ENCODE measurements at places on chromosomes 2 and 18. TPM values are rescaled to one million over a fixed set of nuclear protein-coding genes. Genes with fewer than 3 reads are reported as not detected.

CYP1B1 gene
- total RNA-seq: 67.0 TPM

ATP6V1B1 gene
- total RNA-seq: 2.2 TPM

DNA sequence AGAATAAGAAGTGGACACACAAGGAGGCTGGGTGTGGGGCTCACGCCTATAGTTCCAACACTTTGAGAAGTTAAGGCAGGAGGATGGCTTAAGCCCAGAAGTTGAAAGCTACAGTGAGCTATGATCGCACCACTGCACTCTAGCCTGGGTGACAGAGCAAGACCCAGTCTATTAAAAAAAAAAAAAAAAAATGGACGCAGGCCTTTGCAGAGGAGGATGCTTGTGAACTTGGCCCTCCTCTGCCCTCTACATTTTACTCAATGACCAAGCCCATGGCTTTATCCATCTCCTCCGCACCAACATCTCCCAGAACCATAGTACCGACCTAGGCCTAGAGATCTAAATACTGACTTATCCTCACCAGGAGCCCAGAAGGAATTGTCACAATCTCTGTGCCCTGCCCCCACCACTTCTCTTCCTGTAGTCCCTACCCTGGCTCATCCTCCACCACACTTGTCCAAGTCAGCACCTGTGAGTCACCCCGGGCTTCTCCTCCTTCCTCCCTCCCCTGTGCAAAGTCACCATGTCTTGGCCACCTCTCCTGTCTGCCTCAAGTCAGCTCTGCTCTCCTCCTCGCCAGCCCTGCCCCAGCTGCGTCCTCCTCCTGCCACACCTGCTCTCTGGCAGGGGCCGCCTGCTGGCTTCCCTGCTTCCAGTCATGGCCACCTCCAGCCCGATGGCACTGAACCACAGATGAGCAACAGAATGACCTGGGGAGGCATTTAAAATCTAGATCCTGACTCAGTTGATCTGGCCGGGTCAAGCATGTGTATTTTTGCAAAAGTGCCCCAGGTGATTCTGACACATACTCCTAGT is 35.8 kb upstream of the ASPRV1 start:
- peak; percentile 56 for DNase-seq

- DNase-seq: no peak
Observed at GRCh38 chr2:203783496-203784203, 77.2 kb downstream of the CD28 start.

DNA sequence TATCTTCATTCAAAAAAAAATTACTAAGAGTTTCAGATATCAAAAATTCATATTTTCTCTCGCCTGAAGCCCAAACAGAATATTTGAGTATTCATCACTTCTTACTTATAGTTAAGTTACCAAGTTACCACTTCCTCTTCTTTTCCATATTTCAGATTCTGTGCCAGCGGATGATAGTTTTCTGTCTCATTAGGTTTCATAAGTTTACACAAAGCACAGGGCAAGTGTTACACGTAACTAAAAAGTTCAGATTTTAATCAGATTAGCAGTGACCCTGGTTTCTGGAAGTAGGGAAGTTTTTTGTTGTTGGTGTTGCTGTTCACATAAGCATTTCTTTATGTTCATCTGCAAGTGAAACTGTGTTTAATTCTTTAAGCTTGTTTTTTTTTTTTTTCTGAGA is 10.2 kb downstream of the AFTPH start:
- no peak for DNase-seq

DNA sequence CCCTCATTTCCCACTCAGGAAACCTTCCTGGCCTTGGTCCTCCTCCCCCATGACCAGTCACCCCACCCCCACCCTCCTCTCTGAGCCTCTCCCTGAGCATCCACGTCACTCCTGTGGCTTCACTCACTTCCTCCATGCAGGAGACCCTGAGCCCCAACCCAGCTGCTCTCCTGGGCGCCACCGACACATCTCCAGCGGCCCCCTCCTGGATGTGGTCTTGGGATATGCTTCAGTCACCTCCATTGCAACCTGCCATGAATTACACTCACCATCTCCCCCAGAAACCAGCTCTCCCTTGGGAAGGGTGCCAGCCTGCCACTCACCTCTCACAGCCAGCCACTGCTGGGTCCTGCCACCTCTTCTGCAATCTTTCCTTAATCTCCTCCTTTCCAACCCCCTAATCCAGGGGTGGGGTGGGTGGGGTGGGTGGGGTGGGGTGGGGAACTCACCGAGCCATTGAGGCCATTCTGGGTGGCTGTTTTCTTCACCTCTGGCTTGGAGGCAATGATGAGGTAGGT is 44.8 kb downstream of the CENPO start:
- DNase-seq: no peak

DNA sequence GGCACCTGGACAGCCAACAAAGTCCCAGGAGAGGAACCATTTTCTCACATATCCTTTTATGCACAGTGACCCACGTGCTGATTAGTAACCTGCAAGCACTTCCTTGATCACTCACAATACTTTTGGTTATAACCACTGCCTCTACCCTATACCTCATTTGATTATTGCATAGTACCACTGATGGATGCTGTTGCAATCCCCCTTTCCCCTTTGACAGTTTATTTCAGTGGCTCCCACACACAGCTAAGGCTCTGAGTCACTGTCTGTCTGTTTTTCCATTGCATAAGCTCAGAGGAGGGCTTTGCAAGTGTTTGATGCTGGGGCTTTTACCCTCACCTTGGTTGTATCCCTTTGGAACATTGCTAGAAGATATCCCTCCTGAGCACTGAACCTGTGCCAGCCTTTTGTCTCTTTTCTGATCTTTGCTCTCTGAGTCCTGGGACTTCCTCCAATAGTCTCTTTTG is 101.7 kb upstream of the RBBP8 start:
- no peak for DNase-seq

DNA sequence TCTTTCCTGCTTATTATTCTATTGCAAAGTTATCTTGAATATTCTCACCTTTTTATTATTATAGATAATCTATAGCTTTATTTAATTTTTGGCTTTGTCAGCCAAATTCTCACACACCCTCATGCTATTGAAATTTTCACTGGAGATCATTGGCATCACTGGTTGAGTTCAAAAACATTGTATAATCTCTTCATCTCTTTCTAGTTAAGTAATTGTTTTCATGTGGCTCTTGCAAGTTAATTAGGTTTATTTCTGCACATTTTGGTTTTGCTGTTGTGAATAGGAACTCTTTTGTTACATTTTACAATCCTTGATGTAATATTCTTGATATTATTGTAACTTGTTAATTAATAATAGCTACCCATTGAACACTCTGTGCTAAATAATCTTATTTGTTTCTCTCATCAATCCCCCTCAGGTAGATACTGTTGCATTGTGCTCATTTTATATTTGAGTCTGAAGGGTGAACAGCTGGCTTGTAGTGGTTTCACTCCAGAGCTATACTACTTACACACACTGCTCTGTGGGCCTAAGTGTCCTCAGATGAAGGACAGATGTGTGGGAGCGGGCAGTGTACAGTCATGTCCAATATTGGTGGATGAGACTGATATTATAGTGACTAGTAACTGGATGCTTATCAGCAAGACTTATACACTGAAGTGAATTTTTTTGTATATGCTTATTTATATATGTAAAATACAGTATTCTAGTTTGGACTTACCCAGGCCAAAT is 112.7 kb downstream of the LCLAT1 start:
- DNase-seq: no peak

DNA sequence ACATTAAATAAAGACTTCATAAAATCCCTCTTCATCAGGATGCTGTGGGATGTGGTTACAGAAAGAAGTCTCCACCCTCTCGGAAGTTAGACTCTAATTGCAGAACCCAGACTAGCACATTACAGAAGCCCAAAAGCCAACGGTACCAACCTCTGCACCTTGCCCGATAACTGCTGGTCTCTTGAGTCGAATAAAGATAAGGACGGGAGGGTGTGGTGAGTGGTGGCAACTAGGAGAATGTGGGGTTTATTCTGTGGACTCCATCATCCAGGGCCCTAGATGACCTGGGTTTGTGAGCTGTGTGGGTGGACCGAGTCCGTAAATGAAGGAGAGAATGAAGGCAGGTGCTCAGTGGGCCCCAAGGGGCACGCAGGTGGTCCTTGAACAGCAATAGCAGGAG is 462.8 kb upstream of the ID2 start:
- DNase-seq: no peak

DNA sequence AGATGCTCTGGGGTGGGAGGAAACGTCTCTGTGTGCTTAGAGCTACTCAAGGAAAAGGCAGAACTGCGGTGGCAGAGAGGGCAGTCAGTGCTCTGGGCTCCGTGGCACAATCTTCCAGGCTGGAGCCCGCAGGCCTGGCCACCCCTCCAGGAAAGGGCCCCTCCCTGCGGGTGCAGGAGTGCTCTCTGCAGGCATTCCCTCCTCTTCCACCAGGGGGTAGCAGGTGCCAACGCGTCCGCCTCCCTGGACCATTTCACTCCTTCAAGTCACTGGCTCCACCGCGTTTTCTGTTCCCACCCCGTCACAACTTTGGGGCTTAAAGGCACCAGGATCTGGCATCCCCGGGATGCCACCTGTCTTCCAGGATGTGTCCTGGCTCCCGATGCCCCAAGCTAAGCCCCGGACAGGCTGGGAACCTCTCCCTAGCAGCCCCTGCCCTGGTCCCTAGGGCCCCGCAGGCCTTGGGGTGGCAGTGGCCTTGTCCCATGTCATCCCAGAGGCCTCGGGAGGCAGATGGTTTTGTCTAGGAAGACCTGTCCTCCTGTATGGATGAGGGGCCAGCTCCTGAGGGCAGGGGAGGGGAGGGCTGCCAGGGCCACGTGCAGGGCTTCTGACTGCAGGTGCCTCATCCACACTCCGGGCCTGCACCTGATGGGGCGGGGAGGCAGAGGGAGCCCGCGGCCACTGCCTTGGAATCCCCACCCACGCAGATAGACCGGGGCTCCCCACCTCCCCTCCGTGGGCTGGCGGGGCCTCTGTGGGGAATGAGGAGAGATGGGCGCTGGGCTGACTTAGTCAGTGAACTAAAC is 26.4 kb downstream of the KCNIP3 start:
- no peak for DNase-seq

DNA sequence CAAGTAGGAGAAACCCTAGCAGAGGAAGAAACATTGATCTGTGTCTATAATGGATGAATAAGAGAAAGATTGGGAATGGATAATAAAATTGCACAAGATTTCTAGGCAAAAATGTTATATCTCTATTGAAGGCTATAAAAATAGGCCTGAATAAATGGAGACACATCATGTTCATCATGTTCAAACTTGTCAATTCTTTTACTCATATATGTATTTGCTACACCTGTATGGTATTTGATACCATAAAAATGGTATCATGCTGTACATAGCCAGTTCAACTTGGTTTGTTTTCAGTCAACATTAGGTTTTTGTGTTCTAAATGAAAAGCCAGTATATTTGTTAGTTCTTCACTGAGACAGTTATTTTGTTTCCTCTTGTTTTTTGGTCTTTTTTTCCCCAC is 132.2 kb upstream of the RNF152 start:
- DNase-seq: no peak

DNA sequence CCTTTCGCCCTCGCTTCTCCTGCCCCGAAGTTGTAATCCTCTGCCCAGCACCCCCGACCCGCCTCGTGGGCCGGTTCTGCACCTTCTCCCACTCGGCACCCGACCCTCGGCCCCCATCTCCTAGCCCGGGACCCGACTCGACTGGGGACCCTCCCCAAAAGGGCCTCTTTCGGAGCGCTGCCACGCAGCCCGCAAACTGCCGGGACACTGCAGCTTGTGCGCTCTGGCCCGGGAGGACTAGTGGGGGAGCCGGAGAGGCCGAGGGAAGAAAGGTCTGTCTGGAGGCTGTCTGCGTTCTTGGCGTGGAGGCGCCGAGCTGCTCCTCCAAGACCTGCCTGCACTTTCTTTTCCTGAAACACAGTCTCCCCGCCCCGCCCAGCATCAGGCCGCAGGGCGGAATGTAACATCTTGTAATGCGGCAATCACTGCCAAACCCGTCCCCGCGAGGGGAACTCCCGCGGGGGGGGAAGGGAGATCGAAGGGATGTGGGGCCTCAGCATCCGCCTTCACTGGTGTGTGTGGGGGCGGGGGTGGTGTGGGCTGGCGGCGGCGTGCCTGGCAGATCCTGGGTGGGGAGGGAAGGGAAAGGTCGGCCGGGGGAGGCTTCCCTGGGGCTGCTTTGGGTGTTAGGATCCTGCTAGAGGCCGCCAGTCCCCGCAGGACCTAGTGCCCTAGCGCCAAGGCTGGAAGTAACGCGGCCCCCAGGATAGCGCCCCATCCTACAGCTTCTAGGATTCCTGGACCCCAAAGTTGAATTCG is 7.4 kb downstream of the DLX2 start:
- peak; percentile 66 for DNase-seq

GRCh38 chr2:126902859-126903258 is 4.2 kb downstream of the TEX51 start:
- peak; percentile 7 for DNase-seq

DNA sequence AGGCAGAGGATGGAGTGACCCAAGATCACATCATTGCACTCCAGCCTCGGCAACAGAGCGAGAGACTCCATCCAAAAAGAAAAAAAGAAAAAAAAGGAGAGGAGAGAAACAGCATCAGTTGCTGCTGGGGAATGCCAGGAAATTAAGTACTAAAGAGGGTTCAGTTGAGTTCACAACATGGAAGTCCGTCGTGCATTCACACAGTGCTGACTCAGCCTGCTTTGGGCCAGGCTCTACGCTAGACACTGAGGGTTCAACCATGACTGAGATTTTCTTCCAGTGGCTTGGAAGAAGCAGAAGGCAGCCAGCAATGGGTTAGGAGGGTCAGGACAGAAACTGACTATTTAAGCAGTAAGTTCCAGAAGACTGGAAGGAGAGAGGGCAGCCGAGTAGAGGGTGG is 108.8 kb downstream of the FMNL2 start:
- no peak for DNase-seq

DNA sequence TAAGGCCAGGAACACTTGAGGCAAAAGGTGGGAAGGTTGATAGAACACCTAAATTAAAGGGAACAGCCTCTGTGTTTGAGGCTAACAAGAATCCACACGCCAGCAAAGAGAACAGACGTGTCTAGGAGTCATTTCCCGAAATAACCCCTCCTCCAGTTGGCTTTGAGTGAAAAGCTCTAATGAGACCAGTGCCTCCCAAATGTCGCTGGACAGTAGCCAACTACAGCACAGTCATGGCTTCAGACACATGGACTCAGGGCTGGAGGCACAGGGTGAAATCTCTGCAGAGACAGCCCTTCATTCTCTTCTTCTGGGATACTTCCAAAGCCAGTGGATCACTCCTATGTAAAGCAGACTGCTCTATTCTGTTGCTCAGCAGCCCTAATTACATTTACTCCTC is 49.6 kb downstream of the SOWAHC start:
- DNase-seq: no peak

DNA sequence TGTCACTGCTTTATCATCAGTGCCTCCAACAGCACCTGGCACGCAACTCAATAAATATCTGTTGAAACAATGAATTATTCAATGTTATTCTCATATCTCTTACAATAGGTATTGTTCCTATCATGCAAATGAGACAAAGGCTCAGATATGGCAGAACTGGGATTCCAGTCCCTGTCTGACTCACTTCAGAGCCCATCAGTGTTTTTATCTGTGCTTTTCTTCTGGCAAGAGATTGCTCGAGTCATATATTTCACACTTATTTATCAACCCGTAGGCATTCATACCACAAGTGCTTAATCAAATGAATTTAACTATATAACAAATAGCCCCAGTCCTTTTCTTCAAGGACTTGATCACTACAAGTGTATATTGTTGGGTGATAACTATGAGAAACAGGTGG is 76.4 kb upstream of the TSPYL6 start:
- no peak for DNase-seq

- DNase-seq: no peak
Observed at GRCh38 chr2:176507786-176508185, 238.5 kb downstream of the MTX2 start.

Data from lower lobe of right lung (tissue), 2 donors.